ENCODE measurements at places on chromosomes 6 and 20.

DNA sequence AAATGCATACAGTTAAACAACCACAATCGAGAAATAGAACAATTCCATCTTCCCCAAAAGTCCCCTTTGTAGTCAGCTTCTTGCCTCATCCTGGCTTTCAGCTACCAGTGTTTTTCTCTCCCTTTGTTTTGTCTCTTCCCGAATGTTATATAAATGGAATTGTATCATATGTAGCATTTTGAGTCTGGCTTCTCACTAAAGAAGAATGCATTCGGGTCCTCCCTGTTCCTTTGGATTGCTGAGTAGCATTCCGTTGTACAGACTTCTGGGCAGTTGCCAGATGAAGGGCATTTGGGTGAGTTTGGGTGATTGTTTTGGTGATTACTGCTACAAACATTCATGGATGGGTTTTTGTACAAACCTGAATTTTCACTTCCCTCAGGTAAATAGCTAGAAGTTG, 27.8 kb downstream of the PRPH2 start:
- DNase-seq: peak; percentile 89

DNA sequence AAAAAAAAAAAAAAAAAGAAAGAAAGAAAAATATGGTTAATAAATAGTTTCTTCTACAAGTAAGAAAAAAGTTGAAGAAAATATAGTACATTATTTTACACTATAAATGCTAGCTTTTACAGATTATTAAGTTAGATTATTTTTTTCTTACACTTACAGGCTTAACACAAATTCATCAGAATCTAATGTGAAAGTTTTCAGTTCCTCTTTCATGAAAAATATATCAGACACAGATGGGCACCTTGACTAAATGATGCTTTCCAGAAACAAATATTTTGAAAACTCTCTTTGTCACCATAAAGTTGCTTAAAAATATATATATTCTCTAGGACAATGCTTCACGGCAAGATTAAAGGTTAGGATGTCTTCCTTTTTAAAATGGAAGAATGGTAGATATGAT, 321.8 kb upstream of the HSF2 start:
- DNase-seq: no peak

DNA sequence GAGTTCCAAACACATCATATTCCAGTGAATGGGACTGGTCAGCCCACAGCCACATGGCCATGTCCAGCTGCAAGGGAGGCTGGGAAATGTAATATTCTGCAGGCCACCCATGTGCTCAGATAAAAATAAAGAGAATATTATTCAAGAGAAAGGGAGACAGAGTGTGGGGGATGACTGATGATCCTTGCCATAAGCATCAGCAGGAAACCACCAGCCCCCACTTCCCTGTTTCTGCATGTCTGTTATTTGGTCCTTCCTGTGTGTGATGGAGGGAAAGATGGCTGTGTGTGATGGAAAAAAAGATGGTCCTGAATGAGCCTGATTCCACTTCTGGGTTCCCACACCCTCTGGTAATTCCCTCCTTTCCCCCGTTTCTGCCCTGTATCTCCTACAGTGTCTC, 13.1 kb upstream of the RSPO4 start:
- no peak for DNase-seq

- no peak for DNase-seq
These were observed 255.5 kb downstream of the CDC5L start for GRCh38 chr6:44642870-44643522.

DNA sequence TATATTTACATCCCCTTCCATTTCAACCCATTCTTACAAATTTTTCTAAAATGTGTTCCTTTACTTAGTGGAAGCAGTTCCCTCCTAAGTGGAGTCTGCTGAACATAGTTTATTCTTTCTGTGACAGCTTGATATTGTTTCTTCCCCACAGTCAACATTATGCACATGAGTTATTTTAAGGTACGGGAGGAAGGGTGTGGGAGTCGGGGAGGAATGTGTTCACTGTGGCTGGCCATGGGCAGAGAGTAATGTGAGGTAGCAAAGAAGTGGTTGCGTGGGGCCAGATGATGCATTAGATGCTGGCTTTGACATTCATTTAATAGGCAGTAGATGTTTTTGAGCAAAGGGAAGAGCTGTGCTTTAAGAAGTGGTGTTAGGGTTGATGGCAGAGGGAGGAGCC, 98.5 kb downstream of the ARMC2 start:
- DNase-seq: peak; percentile 32

GRCh38 chr20:58492074-58492718, 23.0 kb downstream of the APCDD1L start:
- no peak for DNase-seq

DNA sequence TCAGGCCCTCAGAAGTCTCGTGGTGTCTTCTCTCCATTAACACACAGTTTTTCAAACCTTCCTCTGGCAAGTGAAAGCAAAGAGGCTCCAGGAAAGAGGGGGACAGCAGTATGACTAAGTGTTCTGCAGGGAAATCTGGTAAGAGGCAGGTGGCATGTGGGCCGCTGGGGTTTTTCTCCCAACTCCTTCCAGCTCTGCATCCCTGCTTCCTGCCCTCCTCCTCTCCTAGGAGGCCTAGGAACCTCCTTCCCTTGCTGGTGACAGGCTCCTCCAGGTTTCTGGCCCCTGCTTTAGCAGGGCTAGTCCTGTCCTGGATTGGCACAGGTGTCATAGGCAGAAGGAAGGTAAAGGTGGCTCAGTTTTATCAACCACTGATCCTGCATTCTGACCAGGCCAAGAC, 7.6 kb upstream of the ITCH start:
- DNase-seq: no peak

- DNase-seq: no peak
These were observed 458.2 kb upstream of the JARID2 start for GRCh38 chr6:14787677-14788076.

GRCh38 chr6:88141561-88142296, 24.4 kb downstream of the CNR1 start:
- DNase-seq: no peak

DNA sequence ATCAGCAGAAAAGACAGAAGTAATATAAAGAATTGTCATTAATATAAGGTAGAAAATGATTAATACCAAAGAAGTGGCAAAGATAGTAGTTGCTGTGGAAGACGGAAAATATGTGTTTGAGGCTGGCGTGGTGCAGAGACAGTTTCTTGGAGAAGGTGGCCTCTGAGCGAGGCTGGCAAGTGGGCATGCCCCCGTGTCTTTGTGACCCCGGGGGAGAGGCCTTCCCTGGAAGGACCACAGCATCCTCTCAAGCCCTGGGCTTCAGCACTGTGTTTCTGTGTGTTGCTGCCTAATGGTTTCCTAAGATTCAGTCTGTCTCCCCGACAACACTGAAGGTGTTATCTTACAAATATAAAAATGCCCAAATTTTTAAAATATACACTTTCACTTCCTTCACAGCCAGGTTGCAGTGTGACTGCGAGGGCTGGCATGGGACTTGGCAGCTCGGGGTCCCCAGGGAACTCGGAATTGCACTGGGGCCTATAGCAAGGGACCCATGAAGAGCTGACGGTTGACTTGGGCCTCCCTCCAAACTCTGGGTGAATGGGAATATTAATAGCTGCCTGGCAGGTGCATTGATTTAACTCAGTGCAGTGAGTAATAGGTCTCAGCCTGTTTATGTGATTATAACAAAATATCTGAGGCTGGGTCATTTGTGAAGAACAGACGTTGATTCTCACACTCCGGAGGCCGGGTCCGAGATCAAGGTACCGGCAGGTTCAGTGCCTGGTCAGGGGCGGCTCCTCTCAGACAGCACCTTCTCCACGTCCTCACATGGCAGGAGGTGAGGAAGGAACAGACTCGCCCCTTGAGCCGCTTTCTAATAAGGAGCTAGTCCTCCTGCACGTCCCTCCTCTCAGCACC, 47.4 kb upstream of the AFDN start:
- no peak for DNase-seq

DNA sequence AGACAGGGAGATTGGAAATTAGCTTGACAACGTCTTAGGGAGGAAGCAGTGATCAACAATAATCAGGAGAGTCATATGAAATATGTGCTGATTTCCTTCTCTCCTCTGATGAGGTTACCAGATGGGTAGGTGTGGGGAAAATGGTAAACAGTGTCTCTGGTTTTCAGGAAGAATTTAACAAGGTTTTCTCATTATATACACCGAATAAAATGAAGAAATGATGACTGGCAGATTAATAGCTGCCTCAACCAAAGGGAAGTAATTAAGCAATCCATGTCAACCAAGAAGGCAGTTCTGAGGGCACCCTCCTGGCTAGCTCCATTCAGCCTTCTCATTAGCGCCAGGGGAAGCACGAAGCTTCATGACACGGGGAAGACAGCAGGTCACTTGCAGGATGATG, 12.7 kb upstream of the RAMACL start:
- DNase-seq: no peak

DNA sequence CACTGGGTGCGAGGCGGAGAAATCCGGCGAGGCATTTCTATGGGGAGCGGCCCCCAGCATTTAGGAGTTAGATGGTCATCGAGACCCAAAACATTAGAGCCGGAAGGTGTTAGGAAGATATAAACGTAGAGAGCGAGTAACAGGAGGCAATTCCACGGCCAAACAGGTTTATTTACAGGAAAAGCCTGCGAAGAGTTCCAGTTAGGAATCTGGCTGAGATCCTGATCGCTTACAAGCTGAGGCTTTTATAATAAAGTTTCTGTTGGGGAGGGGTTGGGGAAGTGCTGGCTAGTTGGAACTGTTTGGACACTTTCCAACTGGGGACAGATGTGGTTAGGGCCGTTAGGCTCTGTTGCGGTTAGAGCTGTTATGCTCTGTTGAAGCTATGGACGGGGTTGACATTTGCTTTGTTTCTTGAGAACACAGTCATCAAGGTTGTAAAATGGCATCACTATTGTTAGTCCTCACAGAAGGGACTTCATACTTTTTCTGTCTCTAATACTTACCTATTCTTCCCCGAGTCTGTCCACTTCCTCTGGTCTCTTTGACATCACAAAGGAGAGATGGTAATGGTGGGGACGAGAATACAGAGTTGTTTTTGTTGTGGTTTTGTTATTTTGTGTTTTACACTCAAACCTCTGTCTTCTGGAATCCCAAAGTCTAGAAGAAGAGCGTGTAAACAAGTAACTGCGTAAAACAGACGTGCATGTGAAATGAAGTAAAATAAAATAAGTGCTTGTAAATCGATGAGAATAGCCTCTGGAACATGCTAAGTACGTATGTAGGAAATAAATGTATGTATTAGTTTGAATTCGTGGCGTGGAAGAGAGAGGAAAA, 554 bp upstream of the ZSCAN31 start:
- DNase-seq: no peak

- no peak for DNase-seq
These were observed 122.3 kb downstream of the BANF2 start for GRCh38 chr20:17822039-17822438.

GRCh38 chr6:143111443-143111842, 50.8 kb downstream of the AIG1 start:
- DNase-seq: peak; percentile 10

GRCh38 chr6:24031496-24031895, 94.5 kb upstream of the NRSN1 start:
- DNase-seq: no peak

DNA sequence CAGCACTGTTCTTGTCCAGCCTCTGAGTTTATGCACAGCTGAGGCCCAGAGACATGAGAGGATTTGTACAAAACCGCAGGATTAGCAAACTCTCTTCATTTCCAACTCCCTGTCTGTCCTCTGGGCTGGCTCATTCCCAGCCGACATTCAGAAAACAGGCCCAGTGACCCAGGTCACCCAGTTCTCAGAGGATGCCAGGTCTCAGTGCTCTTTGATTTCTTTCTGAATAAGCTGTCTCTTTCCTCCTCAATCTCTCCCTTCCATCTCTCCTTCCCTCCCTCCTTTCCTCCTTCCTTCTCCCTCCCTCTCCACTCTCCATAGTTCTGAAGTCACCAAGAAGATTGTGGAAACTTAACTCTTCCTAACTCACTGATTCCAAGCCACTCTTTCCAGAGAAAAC, 372.7 kb upstream of the SULF2 start:
- DNase-seq: peak; percentile 35

DNA sequence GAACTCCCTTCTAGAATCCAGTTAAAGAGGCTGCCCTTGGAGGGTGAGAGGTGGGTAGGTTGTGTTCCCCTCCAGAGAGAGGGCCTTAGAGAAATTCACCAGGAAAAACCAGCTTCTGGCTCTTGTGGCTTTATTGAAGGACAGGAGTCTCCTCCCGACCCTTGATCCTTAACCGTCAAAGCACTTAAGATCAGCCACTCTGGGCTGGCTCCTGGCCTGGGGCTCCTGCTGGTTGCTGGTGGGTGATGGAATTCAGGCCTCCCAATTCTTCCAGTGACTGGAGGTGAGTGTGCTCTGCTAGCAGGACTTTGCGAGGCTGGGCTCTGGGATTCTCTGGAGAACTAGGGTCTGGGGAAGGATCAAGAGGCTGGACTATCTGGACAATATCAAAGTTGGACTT, 75.6 kb upstream of the LGSN start:
- DNase-seq: no peak

DNA sequence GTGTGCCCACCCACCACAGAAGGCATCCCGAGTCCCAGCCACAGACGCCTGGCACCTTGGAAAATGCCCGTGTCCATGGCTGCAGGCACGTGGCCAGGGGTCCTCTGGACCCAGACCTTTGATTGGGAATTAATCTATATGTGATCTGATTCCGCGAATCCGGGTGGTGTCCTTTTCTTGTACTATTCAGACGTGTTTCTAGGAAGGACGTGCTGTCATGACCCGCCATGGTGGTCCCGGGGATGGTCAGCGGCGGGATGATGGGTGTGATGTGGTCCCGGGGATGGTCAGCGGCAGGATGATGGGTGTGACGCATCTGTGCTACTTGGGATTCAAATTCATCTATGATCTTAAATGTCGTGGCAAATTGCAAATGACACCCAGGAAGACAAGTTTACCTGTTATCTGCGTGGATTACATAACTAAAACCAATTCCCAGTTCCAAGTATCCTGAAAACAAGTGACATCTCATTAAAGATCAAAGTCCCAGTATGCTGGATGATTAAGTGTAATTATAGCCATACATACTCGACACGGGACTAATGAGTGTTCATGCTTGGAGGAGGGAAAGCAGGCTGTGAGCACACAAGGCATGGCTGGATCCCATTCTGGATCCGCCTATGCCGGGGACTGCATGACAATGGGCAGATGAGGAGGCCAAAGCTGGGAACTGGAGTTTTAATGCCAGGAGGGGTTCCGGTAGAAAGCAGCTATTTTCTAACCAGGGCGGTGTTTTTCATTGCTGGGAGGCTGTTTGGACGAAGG, 256.5 kb downstream of the TAF4 start:
- no peak for DNase-seq

DNA sequence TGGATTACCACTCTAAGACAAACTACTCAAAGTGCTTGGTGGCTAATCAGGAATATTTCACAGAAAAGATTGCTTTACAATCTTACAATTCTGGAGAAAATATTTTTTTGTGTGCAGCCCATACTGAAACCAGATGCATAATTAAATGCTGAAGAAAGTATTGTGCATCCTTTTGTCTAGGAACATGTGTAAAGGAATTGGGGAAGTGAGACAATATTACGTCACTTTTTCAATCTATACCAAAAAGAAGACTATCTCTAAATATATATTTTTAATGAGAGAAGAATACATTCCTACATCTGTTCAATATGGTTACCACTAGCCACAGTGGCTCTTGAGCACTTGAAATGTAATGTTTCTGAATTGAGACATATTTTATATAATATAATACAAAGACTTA, 992.5 kb upstream of the ADGRB3 start:
- DNase-seq: no peak

GRCh38 chr6:27662769-27663168, 189.9 kb upstream of the ZNF184 start:
- DNase-seq: no peak

All from foreskin keratinocyte (primary cell).